ENCODE measurements at places on chromosomes 6 and 20.
A peak's percentile ranks its signal among the peaks of the same experiment; 100 is the strongest.

DNA sequence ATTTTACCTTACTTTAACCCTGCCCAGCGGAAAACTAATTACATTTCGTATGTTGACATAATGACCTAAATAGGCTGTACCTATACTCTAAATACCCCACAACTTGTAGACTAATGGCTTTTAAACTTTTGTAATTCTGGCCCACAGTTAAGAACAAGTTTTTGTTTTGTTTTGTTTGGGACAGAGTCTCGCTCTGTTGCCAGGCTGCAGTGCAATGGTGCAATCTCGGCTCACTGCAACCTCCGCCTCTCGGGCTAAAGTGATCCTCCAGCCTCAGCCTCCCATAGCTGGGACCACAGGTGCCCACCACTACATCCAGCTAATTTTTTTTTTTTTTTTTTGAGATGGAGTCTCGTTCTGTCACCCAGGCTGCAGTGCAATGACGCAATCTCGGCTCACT lies 5.7 kb upstream of the SASH1 start:
- no peak for DNase-seq

DNA sequence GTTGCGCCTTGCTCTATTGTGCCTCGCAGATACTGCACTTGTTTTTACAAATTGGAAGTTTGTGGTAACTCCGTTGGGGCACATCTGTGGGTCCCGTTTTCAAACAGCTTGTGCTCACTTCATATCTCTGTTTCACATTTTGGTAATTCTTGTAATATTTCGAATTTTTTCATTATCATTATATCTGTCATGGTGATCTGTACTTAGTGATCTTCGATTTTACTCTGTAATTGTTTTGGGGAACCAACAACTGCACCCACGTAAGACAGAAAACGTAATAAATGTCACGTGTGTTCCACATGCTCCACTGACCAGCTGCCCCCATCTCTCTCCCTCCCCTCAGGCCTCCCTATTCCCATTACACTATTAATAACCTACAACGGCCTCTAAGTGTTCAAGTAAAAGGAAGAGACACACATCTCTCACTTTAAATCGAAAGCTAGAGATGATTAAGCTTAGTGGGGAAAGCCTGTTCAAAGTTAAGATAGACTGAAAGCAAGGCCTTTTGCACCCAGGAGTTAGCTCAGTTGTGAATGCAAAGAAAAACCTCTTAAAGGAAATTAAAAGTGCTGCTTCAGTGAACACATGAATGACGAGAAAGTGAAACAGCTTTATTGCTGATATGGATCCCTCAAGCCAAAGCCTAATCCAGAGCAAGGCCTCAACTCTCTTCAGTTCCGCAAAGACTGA lies 26.9 kb downstream of the TTLL2 start:
- no peak for DNase-seq

GRCh38 chr6:22141241-22141745 lies 155.5 kb downstream of the PRL start:
- DNase-seq: no peak

- DNase-seq: peak; percentile 81
These were observed 31.8 kb downstream of the SUN5 start for GRCh38 chr20:32972181-32973076.

DNA sequence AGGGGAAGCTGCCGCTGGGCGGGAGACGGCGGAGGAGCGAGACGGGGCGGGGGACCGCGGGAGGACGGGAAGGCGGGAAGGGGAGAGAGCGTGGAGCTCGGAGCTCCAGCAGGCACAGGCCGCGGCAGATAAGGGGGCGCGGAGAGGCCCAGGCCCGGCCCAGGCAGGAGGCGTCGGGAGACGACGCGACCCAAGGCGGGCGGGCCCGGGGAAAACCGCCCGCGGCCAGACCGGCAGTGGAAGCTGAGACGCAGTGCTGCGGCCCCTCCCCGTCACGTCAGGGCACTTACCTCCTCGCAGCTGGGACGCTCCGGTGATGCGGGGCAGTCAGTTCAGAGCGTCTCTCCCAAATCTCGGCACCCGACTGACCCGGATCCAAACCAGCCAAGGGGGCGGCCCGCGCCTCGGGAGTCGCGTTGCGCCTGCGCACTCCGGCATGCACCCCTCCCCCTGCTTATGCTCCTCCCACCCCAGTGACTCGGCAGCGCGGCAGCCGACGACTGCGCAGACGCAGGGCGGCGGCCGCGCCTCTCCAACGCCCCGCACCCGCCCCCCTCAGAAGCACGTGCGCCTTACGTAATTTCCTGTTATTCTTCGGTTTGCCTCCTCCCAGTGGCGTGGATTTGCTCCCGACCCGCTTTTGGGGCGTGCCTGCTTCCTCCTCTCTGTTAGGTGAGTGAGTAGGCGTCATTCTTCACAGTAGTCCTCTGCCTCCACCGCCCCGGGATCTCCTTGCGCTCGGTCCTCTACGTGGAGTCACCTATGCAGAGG lies at the start of gene OSER1:
Gene OSER1 (minus strand): TSS at position 366 of the 771 bp plus-strand sequence. CDS start 3,814 bp downstream, outside the sequence.
- peak; percentile 98 for DNase-seq

GRCh38 chr6:150251566-150252186 lies 108.8 kb downstream of the PPP1R14C start:
- DNase-seq: no peak

- DNase-seq: no peak
These were observed 88.3 kb upstream of the CCDC28A start for GRCh38 chr6:138685257-138685656.

- no peak for DNase-seq
These were observed 83.9 kb downstream of the DLL1 start for GRCh38 chr6:170206851-170207431.

DNA sequence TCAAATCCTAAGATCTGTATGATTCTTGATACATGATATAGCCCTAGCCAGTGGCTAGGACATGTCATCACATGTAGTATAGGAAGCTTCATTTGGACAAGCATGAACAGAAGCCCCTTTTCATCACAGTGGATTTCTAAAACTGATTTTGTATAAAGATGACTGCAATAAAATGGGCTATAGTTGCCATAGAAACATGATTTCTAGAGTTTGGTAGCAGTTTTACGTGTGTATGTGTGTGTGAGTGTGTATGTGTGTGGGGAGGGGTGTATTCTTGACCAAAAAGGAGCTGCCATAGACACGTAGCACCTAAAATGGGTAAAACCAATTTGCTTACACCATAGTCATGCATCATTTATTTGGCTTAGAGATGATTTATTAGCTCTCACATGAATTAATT lies 200.5 kb upstream of the CNR1 start:
- DNase-seq: no peak

- DNase-seq: no peak
These were observed 166.8 kb downstream of the BCAS1 start for GRCh38 chr20:53903652-53903987.

All from stimulated activated CD8-positive, alpha-beta memory T cell treated with anti-CD3 and anti-CD28 coated beads, Interleukin-4, amount 100 ng/mL, for 48 hours (primary cell).